ENCODE measurements at places on chromosomes 4 and X. TPM values are rescaled to one million over a fixed set of nuclear protein-coding genes. Genes with fewer than 3 reads are reported as not detected.

The IL2 gene
- not detected for total RNA-seq

The FGF13 gene
- total RNA-seq: 1.1 TPM

The NUDT11 gene
- total RNA-seq: 17.1 TPM

The WDR17 gene
- 2.7 TPM for total RNA-seq

The PSAPL1 gene
- total RNA-seq: not detected

The FAM53A gene
- 10.5 TPM for total RNA-seq

The AREG gene
- 1.7 TPM for total RNA-seq

The SSX4B gene
- not detected for total RNA-seq

The EPHA5 gene
- 0.75 TPM for total RNA-seq

The ADGRL3 gene
- total RNA-seq: 68.3 TPM

The TMPRSS11F gene
- 0.86 TPM for total RNA-seq

GRCh38 chr4:150593996-150594395 lies 12.0 kb downstream of the MAB21L2 start:
- H3K36me3 ChIP-seq: peaks cover 2% of the 10 kb centered on the region
- no peaks in the 10 kb centered on the region for H3K27me3 ChIP-seq
- peaks cover 24% of the 10 kb centered on the region for H3K4me1 ChIP-seq
- H3K4me3 ChIP-seq: no peak overlapping the region

GRCh38 chrX:135981668-135982067 lies 3.6 kb upstream of the SLC9A6 start:
- H3K27me3 ChIP-seq: no peaks in the 10 kb centered on the region
- H3K36me3 ChIP-seq: no peaks in the 10 kb centered on the region
- H3K4me3 ChIP-seq: no peak overlapping the region
- H3K27ac ChIP-seq: no peak overlapping the region
- no peak for DNase-seq

DNA sequence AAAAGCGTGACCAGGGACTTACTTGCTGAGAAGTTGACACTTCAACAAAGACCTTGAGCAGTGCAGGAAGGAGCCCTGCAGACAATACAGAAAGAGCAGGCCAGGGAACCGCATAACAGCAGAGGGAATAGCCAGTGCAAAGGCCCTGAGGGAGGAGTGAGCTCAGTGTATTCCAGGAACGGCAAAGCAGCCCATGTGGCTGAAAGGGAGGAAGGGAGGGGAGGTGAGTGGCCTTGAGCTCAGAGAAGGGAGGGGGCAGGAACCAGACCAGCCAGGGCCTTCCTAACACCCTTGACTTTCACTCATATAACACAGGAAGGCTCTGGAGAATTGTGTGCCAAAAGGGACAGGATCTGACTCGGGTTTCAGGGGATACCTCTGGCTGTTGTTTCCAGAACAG lies 112.2 kb downstream of the BCOR start:
- H3K27ac ChIP-seq: peak overlapping the region; percentile 47
- no peak for DNase-seq
- H3K4me3 ChIP-seq: no peak overlapping the region
- no peaks in the 10 kb centered on the region for H3K36me3 ChIP-seq

- peaks cover 15% of the 10 kb centered on the region for H3K36me3 ChIP-seq
- H3K27me3 ChIP-seq: no peaks in the 10 kb centered on the region
- H3K4me1 ChIP-seq: peaks cover 54% of the 10 kb centered on the region
- no peak overlapping the region for H3K4me3 ChIP-seq
- DNase-seq: no peak
Observed at GRCh38 chr4:183832776-183833450, 72.2 kb upstream of the STOX2 start.

DNA sequence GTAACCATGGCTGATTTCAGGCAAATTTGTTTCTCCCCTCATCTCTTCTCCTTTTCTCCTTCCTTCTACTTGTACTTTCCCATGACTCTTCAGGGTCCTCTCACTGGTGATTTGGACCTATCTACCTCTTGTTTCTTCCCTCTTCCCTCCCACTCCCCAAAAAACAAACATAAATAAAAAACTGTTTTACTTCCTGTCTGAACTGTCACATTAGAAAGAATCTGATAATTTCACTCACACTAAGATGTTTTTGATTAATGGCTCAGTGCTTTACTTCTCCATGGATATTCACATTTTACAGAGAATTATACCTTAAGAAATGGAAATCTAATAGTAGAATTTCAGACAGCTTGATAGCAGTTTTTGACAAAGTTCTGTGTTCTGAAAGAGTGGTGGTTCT lies 7.2 kb downstream of the STK26 start:
- no peaks in the 10 kb centered on the region for H3K27me3 ChIP-seq
- H3K27ac ChIP-seq: peak overlapping the region; percentile 51
- H3K4me1 ChIP-seq: peaks cover 70% of the 10 kb centered on the region
- no peak overlapping the region for H3K4me3 ChIP-seq
- H3K36me3 ChIP-seq: peaks cover 7% of the 10 kb centered on the region

GRCh38 chr4:140091305-140091704 lies 62.7 kb downstream of the MAML3 start:
- peaks cover 54% of the 10 kb centered on the region for H3K4me1 ChIP-seq
- H3K4me3 ChIP-seq: no peak overlapping the region
- no peaks in the 10 kb centered on the region for H3K27me3 ChIP-seq
- peaks cover 2% of the 10 kb centered on the region for H3K36me3 ChIP-seq

DNA sequence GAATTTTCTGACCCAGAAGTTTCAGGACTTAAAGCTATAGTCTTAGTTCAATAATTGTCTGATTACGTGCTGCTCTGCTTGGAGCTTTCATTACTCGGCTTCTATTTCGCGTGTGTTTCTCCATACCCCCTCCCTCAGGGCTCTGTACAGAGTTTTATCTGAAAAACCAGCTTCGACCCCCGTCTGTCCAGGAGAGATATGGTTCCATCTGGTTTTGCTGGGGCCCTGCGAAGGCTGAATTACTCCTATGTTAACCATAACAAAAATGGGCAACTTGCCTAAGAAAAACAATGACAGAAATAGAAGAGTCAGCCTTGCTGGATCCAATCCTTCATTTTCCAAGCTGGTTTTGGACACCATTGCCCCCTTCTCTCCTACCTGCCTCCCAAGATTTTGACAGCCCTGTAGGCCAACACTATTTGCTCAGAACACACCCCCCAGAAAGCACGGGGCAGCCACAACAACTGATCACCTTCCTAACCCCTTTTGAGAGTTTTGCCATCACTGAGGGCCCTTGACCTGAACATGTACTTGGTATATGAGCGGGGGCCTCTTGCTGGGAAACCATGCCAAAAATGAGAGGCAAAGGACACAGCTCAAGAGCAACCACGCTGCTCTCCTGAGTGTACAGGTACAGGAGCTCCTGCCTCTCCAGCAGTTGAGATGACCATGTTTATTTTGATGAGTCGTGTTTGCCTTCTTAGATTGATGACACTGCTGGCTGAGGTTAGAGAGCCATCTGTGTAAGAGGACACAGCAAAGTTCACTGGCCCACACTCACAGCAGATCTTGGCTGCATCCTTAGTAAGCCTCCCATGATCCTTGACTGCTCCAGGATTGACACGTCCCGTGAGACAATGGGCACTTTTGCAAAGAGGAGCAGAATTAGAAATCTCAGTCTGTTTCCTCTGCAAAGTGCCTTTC lies 36.2 kb upstream of the ATP6AP2 start:
- H3K4me1 ChIP-seq: peaks cover 28% of the 10 kb centered on the region
- no peaks in the 10 kb centered on the region for H3K27me3 ChIP-seq
- peak overlapping the region; percentile 97 for H3K27ac ChIP-seq
- H3K4me3 ChIP-seq: peak overlapping the region; percentile 8
- no peaks in the 10 kb centered on the region for H3K36me3 ChIP-seq

DNA sequence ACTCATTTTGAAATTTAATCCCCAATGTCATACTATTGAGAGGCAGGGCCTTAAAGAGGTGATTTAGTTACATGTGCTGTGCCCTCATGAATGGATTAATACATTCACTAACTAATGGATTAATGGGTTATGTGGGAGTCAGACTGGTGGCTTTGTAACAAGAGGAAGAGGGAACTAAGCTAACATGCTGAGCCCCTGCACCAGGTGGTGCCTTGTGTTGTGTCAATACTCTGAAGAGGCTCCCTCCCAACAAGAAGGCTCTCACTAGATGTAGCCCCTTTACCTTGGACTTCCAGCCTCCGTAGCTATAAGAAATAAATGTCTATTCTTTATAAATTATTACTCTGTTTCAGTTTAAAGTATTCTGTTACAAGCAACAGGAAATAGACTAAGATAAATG lies 411.9 kb upstream of the EMCN start:
- H3K27ac ChIP-seq: no peak overlapping the region
- H3K27me3 ChIP-seq: no peaks in the 10 kb centered on the region

- peaks cover 17% of the 10 kb centered on the region for H3K27me3 ChIP-seq
- no peaks in the 10 kb centered on the region for H3K36me3 ChIP-seq
- no peaks in the 10 kb centered on the region for H3K4me1 ChIP-seq
Observed at GRCh38 chr4:185764876-185765275, 47.1 kb downstream of the SORBS2 start.

DNA sequence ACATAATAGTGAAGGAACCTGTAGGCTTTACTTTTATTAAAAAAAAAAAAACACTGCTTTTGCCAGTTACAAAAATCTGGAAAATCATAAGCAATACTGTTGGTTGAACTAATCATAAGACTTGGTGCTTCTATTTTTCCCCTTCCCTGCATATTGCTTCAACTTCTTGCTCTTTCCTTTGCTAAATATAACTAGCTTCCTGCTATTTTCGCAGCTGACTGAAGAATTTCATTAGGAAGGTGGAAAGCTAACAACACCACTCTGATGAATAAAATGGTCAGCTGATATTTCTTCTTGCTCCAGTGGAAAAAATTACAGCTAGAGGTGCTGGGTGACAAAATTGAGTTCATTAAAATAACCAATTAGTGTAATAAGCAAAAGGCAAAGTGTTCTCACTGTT lies 39.3 kb downstream of the MEPE start:
- no peaks in the 10 kb centered on the region for H3K36me3 ChIP-seq
- DNase-seq: no peak

GRCh38 chr4:42588909-42589308 lies 68.0 kb downstream of the ATP8A1 start:
- H3K27me3 ChIP-seq: peaks cover 2% of the 10 kb centered on the region
- no peak overlapping the region for H3K27ac ChIP-seq
- no peak for DNase-seq
- H3K4me3 ChIP-seq: no peak overlapping the region
- no peaks in the 10 kb centered on the region for H3K36me3 ChIP-seq
- H3K4me1 ChIP-seq: peaks cover 2% of the 10 kb centered on the region

- no peak overlapping the region for H3K4me3 ChIP-seq
- H3K36me3 ChIP-seq: peaks cover 14% of the 10 kb centered on the region
- peaks cover 33% of the 10 kb centered on the region for H3K4me1 ChIP-seq
- no peaks in the 10 kb centered on the region for H3K27me3 ChIP-seq
Observed at GRCh38 chr4:156413239-156414135, 459.8 kb upstream of the CTSO start.

DNA sequence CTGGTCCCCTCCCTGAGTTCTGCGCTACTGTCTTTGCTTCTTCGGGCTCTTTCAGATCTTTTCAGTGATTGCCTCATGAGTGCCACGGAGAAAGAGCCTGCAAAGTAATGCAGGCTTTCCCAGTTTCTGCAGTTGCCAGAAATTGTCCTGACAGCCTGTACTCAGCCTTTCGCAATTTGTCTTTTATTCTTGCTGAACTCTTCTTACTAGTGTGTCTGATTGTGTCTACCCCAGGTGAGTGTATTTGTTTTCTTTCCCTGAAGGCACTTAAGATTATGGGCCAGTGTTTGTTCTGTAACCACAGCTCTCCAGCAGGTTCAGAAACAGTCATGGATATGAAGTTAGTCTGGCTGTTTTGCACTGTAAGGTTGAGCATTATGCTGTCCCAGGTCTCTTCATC lies 47.1 kb downstream of the FAM193A start:
- H3K27me3 ChIP-seq: no peaks in the 10 kb centered on the region
- H3K27ac ChIP-seq: peak overlapping the region; percentile 53
- DNase-seq: no peak
- peak overlapping the region; percentile 7 for H3K4me3 ChIP-seq

- H3K27me3 ChIP-seq: no peaks in the 10 kb centered on the region
- peaks cover 10% of the 10 kb centered on the region for H3K36me3 ChIP-seq
- H3K4me1 ChIP-seq: peaks cover 4% of the 10 kb centered on the region
Observed at GRCh38 chrX:153455571-153455970, 9.7 kb upstream of the TREX2 start.

DNA sequence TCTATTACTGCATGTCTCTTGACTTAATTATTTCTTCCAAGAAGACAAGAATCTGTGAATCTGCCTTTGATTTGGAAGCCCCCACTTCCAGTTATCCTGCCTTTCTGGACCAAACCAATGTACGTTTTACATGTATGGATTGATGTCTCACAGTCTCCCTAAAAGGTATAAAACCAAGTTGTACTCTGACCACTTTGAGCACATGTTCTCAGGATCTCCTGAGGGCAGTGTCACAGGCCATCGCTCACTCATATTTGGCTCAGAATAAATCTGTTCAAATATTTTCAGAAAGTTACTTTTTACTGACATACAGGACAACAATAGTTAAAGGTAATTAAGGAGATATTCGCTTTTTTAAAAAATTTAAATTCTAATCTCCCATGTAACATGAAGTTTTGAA lies 188.6 kb upstream of the CPXCR1 start:
- H3K4me3 ChIP-seq: no peak overlapping the region
- peaks cover 8% of the 10 kb centered on the region for H3K4me1 ChIP-seq
- no peak overlapping the region for H3K27ac ChIP-seq
- H3K27me3 ChIP-seq: no peaks in the 10 kb centered on the region
- no peaks in the 10 kb centered on the region for H3K36me3 ChIP-seq
- DNase-seq: no peak

DNA sequence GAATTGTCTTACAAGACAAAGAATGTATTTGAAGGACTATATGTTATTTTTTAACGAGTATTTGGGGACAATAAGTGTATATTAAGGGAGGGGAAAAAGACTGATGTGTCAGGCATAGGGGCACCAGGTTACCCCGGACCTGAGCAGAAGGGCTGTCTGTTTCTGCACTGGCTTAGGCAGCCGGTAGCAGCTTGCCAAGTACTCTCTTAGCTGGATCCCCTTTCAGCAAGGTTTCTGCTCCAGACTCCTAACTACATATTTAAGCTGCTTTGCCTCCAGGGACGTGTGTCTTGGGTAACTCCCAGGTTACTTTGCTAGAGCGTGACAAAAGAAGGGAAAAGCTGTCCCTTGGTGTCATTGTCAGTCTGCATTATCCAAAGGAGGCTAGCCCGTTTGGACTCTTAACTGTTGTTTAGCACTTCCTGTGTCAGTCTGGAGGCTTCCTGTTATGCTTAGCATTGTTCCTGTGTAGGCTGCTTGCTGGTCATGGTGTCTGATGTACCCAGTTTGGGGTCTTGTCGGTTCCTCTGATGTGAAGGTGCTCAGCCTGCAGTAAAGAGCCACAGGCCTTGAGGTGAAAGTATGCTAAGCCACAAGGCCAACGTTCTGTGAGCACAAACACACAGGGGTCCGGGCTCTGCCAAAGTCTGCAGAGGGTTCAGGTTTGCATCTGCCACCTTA lies 11.6 kb downstream of the CXCR3 start:
- H3K4me3 ChIP-seq: no peak overlapping the region

- no peaks in the 10 kb centered on the region for H3K36me3 ChIP-seq
- peaks cover 8% of the 10 kb centered on the region for H3K4me1 ChIP-seq
- H3K4me3 ChIP-seq: no peak overlapping the region
- H3K27me3 ChIP-seq: no peaks in the 10 kb centered on the region
Observed at GRCh38 chrX:78650906-78651437, 8.2 kb downstream of the RTL3 start.

GRCh38 chr4:114192854-114193253 lies 213.4 kb upstream of the ARSJ start:
- no peaks in the 10 kb centered on the region for H3K4me1 ChIP-seq
- no peak for DNase-seq
- no peaks in the 10 kb centered on the region for H3K27me3 ChIP-seq
- no peak overlapping the region for H3K27ac ChIP-seq
- H3K36me3 ChIP-seq: no peaks in the 10 kb centered on the region

Data from mesothelial cell of epicardium (in vitro differentiated cells).